Brain pericyte (primary cell): ENCODE measurements at places on chromosomes 2 and 18.

DNA sequence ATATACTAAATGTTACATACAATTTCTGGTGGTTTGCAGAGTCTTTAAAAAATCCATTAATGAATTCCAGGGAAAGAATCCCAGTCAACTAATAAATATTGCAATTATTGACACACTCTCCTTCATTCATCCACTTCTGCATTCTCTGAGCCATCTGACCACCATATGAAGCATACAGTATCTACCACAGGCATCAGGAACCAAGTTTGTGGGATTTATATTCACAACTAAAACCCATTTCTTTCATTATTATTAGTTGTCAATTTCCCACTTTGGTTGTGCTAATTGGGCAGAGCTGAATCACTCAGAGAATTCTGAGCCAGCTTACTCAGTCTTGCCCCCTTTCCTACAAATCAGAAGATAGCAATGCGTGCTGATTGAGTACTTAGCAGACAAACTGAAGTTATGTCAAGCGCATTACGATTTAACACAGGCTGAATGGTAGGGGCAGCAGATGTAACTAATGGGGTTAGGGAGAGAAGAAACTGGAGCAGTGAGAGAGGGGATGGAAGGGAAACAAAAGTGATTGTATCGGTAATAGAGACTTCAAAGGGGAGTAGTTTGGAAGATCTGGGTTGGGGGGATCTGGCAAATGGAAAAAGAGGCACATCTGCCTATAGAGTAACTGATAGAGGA is 52.3 kb downstream of the ZEB2 start:
- DNase-seq, result no peak

- DNase-seq, result no peak
Measured at GRCh38 chr2:2293527-2294089, 37.5 kb downstream of the MYT1L start.

- DNase-seq, result no peak
Measured at GRCh38 chr18:38961880-38962279, 1396.3 kb upstream of the CELF4 start.

GRCh38 chr2:120432293-120432975 is 86.5 kb downstream of the INHBB start:
- no peak for DNase-seq

DNA sequence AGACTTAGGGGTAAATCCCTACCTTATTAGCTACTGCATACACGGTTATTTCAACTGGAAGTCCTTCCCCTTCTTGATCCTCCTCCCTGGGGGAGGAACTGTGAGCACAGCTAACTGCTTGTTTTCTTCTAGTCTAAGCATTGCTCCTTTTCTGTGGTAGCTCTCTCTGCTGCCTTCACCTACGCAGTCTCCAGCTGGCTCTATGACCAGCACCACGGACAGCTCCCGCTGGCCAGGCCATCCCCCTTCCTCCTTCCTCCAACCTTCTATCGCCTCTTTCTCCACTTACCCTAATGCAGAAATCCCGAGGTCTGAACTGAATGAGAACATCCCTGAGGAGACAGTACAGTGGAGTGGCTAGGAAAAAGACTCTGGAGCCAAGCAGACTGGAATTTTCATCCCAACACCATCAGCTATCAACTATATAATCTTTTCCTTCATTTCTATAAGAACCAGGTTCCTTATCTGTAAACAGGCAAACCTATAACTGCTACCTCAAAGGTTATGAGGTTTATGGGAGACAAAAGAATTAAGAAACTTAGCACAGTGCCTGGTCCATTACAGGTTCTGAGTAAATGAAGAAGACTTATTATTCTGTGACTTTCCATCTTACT is 4.7 kb upstream of the CFAP65 start:
- no peak for DNase-seq

DNA sequence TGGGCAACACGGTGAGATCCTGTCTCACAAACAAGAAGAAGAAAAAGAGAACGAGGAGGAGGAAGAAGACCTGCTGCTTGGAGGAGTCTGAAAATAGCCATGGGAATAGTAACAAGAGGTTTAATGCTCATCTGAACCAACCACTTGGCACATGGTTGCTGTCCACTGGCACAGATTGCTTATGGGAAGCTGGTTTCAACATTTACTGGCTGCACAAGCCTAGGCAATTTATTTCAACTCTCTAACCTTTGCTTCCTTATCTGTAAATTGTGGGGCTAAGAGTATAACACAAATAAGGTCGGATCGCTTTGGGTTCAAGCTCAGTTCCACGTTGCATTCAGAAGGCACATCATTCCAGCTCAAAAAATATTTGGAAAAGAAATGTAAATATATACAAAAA is 14.2 kb upstream of the RHOB start:
- no peak for DNase-seq

- no peak for DNase-seq
Measured at GRCh38 chr2:235148201-235149170, 196.7 kb downstream of the SH3BP4 start.

GRCh38 chr2:191653667-191654391 is 24.1 kb upstream of the NABP1 start:
- DNase-seq, result no peak

DNA sequence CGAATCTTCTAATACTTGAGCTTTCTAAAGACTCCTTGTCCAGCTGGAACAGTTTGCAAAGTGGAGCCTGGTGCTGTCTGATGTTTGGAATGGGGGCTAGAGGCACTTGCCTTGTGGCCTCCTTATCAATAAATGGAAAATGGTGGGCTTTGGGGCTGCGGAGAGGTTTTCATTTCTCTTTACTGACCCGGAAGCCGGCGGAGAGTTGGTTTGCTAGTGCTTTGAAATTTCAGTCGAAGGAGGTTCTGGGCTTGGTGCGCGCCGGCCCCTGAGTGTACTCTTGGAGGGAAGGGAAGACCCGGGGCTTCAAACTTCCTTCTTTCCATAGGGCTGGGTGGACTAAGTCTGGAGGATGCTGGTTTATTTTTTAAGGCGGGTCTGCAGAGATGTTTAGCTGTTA is 714 bp downstream of the RPIA start:
- no peak for DNase-seq

GRCh38 chr2:233779722-233780121 is 1.6 kb downstream of the MROH2A start:
- no peak for DNase-seq

DNA sequence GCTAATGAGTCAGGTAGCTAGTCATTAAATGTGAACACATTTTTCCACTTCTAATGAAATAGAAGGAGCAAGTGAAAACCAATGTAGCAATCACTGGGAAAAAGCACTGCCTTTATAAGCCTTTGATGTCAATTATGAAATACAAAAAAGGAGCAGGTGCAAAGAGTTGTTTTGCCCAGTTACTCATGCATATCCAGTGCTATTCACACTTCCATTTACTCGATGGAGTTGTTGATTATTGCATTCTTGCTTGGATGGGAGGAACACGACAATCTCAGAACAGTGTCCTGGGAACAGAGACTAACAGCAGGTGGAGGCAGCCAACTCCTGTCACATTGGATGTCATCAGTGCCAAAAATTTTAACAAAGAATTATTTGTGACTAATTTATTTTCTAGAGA is 372.5 kb downstream of the CBLN2 start:
- DNase-seq, result no peak

DNA sequence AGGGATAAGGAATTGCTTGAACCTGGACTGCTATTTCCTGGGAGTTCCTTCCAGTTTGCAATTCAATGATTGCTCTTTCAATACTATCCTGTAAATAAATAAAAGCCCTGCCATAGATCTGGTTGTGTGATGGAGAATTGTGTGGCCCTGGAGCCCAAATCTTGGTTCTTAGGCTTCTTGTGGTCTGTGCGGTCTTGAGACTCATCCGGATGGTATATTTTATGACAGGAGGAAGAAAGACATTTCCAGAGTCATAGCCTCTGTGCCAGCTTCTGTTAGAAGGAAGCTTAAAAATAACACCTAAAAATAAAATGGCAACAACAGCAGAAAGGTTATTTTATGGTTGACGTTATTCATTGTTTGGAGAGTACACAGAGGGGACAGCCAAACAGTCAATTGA is 137.7 kb downstream of the ABCA12 start:
- no peak for DNase-seq

DNA sequence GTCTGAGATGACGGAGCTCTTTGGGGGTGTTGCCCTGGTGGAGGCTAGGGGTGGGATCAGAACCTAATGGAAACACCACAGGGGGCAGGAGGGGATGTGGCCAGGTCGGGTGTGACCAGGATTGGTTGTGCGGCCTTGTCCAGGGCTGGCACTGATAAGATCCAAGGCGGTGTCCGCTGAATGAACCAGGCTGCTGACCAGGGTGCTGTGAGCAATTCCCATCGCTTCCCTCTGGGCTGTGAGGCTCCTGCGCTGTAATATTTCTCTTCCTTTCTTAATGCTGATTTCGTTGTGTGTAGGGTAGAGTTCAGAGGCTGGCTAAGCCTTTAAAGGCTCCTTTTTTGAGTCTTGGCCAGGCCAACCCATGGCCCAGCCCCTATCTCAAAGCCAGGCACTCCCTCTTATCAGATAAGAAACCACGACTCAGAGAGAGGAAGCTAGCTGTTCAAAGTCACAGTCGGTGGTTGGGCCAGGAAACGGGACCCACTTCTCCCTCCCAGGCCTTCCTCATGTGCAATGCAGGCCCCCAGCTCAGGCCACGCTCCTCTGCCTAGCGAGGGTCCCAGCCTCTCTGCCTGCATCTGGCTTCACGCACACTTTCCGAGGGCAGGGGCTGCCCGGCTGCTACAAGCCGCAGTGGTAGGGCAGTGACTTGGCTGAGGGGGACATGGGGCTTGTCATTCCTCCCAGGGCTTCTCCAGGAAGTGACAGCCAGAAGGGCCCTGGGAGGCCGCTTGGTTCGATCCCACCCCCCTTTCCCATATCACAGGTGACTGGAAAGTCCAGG is 26.0 kb upstream of the FOSL2 start:
- no peak for DNase-seq

GRCh38 chr2:157692768-157693167 is 64.1 kb upstream of the ACVR1C start:
- DNase-seq, result peak; percentile 73

GRCh38 chr2:138058427-138058826 is 94.2 kb downstream of the HNMT start:
- no peak for DNase-seq

DNA sequence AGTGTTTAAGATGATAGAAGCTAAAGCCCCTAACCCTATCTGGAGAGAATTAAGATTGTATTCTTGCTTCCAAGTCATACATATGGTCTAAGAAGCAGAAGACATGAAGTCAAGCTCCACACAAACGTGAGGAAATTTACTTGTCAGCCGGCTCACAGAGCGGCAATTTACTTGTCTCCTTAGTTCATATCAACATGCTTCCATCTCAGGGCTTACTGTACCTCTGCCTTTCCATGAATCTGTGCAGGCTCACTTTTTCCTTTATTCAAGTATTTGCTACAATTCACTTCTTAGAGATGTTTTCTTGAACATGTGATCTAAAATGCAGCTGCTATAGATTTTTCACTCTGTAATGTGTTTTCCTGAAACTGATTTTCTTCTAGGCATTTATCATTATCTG is 1386.4 kb downstream of the LRP1B start:
- no peak for DNase-seq

GRCh38 chr2:96897491-96898134 is 27.7 kb upstream of the SEMA4C start:
- DNase-seq, result no peak

- no peak for DNase-seq
Measured at GRCh38 chr2:217599906-217600305, 402.9 kb downstream of the TNS1 start.

- DNase-seq, result no peak
Measured at GRCh38 chr2:54084600-54084999, 30.8 kb upstream of the ACYP2 start.

DNA sequence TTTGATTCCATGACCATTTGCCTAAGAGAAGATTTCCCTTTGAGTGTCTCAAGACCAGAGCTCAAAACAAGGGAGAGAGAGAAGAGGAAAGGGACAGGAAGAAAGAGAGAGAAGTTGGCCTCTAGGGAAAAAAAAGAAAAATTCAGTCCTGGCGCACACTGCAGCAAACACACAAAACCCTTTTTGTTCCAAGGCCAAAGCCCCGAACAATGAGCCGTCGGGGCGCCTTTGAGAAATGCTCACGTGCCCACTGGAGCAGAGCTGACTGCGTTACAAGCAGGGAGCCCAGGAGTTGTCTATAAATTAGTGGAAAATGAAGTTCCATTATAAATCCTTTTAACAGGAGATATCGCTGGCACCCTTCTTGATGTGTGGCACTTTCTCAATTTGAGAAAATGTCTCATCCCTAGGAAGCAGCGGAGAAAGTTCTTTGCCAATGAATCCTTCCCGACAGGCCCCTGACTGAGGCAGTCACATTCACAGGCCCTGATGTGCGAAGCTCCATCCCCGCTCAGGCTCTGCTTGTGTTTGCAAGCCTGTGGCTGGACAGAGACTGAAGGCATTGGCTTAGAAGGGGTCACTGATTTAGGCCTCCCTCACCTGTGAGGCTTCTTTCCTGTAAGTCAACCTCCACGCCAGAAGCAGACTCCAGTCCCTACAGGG is 32.1 kb upstream of the NCKAP5 start:
- DNase-seq, result no peak

- DNase-seq, result no peak
Measured at GRCh38 chr2:160061533-160061932, 882 bp downstream of the PLA2R1 start.
